ENCODE measurements at places on chromosomes 11 and 22. TPM values are rescaled to one million over a fixed set of nuclear protein-coding genes. Genes with fewer than 3 reads are reported as not detected.

The BAD gene
- total RNA-seq, result 77.8 TPM

The CBLIF gene
- not detected for total RNA-seq

The RAG1 gene
- total RNA-seq, result 0.89 TPM

The TECTA gene
- 0.18 TPM for total RNA-seq
